Common myeloid progenitor, CD34-positive (primary cell): ENCODE measurements at places on chromosomes 3 and 15.

DNA sequence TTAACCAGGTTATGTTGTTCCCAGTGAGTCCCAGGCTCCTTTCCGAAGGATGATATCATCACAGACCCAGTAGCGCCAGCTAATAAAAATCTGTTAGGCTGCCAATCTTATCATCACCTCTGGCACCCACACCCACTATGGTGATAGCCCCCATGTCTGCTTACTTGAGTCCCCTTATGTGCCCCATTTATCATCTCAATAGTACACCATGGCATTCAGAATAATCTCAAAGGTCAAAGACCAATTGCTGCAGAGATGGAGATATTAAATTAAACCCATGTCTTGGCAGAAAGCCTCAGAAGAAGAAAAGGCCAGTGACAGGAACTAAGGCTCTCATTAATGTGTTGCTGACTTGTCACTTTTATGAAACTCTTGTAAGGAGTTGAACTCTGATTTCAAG, 32.8 kb downstream of the CPNE4 start:
- H3K27me3 ChIP-seq, result peaks cover 4% of the 10 kb centered on the region
- no peak for DNase-seq
- no peaks in the 10 kb centered on the region for H3K4me1 ChIP-seq
- H3K4me3 ChIP-seq, result no peak overlapping the region
- H3K27ac ChIP-seq, result no peak overlapping the region

DNA sequence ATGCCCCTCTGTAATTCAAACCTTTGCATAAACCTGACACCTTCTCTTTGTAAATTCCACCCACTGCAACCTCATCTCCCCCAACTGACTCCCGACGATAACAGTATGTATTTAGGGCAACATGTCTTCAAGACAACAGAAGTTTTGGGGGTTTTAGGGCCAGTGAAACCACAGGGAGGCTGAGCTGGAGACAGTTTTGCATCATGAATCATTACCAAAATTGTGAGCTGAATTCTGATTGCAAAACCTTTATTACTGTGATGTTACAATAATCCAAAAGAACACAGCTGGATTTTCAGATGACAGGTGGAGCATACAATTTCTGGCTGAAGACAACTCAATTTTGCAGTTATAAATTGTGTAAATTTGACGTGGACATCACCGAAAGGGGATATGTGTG, 281.3 kb upstream of the TTC14 start:
- no peaks in the 10 kb centered on the region for H3K4me1 ChIP-seq
- H3K27ac ChIP-seq, result no peak overlapping the region
- H3K4me3 ChIP-seq, result no peak overlapping the region
- no peaks in the 10 kb centered on the region for H3K36me3 ChIP-seq
- no peak for DNase-seq

DNA sequence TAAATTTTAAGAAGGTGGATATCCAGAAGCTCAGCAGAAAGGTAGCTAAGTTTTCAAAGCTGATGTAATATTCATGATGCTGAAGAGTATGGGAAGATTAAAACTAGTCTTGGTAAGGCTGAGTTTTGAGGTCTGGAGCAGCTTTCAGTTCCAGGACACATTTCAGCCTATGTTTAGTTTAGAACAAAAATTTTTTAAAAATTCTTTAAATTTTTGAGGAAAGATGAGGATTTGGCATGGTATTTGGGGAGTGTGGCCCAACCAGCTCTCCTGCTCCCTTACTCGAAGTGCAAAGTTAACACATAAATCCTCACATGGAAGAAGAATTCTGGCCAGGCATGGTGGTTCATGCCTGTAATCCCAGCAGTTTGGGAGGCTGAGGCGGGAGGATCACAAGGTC, 1039.1 kb downstream of the NAALADL2 start:
- H3K27ac ChIP-seq, result no peak overlapping the region
- DNase-seq, result no peak
- H3K4me1 ChIP-seq, result no peaks in the 10 kb centered on the region

- H3K4me3 ChIP-seq, result no peak overlapping the region
- H3K27ac ChIP-seq, result no peak overlapping the region
- H3K4me1 ChIP-seq, result no peaks in the 10 kb centered on the region
- no peaks in the 10 kb centered on the region for H3K36me3 ChIP-seq
Observed at GRCh38 chr3:110583373-110583935, 488.2 kb upstream of the NECTIN3 start.

- peak overlapping the region; percentile 40 for H3K4me3 ChIP-seq
- peak; percentile 13 for DNase-seq
- peaks cover 21% of the 10 kb centered on the region for H3K27me3 ChIP-seq
- no peaks in the 10 kb centered on the region for H3K36me3 ChIP-seq
- H3K4me1 ChIP-seq, result no peaks in the 10 kb centered on the region
Observed at GRCh38 chr15:100341239-100341749, 481 bp downstream of the ADAMTS17 start.

GRCh38 chr3:87179642-87180041, 47.5 kb upstream of the CHMP2B start:
- no peak for DNase-seq
- H3K4me1 ChIP-seq, result no peaks in the 10 kb centered on the region

DNA sequence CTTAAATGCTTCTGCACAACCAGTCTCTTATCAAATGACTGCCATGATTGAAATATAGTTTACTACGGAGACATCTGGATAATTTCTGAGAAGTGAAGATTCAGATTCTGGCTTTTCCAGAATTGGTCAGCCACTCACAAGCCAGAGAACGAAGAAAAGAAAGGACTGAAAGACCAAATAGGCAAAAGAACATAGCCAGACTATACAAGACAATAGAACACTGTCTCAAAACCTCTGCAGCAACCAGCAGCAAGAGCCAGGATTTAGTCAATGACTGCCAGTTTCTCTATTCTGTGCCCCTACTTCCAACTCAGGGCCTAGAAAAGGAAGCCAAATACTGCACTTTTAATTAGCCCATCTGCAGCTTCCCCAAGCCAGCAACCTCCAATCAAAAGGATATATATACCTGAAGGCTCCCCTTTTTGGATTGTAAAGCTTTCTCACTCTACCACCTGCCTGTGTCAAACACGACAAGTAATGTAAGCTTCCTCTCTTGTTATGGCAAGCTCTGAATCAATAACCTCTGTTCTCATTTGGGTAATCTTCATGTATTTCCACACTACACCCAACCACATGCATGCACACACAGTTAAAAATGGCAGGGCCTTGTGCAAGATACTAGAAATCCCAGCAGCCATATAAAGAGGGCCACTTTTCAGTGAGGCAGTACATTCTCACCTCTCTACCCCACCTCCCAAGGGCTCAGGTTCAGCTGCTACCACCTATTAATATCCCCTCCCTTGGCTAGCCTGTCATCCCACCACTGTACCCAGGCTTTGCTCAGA, 97.1 kb downstream of the ERC2 start:
- H3K36me3 ChIP-seq, result no peaks in the 10 kb centered on the region
- H3K27ac ChIP-seq, result no peak overlapping the region
- H3K4me1 ChIP-seq, result no peaks in the 10 kb centered on the region
- DNase-seq, result no peak

DNA sequence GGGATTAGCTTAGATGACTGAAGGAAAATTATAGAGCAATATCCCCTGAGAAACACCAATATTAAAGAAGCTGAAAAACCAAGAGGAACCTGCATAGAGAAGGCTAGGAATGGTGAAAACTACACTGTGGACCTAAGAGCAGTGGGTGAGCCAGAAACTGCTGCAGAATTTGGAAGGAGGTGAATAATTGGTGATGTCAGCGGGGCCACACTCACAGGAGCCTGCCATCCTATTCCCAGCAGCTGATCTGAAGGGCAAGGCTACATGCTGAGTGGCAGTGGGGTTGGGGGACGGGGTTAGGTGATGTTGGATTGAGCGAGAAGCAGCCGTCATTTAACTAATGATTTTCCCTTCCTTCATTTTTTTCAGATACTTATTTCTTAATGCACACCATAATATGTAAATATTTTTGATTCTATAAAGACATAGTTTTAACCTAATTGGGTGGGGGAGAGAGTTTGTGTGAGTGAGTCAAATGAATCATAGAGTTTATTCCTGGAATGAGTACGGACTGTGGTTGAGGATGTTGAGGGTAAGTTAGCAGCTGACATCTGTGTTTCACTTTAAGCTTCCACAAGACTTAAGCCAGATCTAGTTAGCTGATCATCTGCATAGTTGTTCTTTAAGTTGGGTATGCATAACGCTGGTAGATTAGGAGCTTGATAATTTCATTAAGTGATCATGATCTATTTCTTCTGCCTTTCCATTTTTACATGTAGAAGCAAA, 222.8 kb downstream of the PTPRG start:
- no peaks in the 10 kb centered on the region for H3K4me1 ChIP-seq
- DNase-seq, result no peak
- peaks cover 3% of the 10 kb centered on the region for H3K27me3 ChIP-seq
- H3K4me3 ChIP-seq, result no peak overlapping the region

DNA sequence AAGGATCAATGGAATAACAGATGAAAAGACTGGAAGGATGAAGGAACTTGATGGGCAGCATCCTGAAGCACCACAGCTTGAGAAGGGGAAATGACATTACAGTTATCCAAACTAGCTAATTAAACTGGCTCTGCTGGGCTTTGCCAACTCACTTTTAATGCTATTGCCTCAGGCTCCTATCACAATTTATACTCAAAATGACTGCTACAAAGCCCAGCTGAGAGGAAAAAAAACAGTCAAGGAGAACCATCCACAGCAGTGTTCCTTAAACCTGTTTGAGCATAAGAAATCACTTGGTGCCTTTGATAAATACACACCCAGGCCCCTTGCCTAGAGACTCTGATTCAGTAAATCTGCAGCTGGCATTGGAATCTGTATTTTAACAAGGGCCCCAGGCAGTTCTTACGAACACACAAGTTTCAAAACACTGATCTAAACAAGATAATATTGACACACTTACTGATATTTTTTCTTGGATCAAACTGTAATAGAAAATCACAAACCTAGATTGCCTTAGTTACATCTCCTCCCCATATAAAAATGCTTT, 85.8 kb downstream of the MB21D2 start:
- H3K27me3 ChIP-seq, result no peaks in the 10 kb centered on the region
- DNase-seq, result no peak
- no peak overlapping the region for H3K27ac ChIP-seq
- H3K4me1 ChIP-seq, result no peaks in the 10 kb centered on the region
- H3K4me3 ChIP-seq, result no peak overlapping the region

DNA sequence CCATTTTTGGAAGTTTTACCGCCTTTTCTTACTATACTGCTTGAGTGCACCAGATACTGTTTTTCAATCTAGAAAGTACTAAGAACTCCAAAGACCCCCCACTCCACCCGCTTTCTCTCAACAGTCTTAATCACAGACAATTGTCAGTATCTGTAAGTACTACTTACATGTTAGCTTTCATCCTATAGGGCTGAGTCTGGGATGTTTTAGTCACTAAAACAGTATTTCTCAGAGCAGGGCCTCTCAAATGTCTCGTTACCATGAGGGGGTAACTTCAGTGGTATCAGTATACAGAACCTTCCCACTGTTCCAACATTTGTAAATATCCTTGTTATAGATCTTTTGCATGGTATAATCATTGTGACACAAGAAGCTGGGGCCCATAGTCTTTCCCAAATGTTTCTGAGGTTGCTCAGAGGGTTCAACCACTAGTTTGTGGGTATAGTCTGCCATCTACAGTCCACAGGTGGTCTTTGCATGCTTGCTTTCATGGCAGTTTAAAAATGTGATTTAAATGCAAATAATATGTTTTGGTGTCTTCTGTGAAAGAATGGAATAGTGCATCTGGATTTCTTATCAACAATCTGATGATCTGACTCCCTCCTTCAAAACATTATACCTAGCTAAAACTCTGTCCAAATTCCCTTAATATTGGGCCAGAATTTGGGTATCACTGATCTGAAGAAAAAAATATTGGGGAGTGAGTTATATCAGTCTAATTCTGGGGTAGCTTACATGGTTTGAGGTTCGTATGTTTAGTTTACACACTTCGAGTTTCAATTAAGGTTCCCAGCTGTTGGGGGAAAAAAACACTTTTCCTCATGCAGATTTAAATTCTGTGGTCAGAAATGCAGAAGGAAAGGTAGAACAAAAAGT, 18.0 kb upstream of the DNAJC13 start:
- DNase-seq, result peak; percentile 77
- no peaks in the 10 kb centered on the region for H3K36me3 ChIP-seq
- H3K4me3 ChIP-seq, result no peak overlapping the region
- no peak overlapping the region for H3K27ac ChIP-seq
- no peaks in the 10 kb centered on the region for H3K27me3 ChIP-seq
- no peaks in the 10 kb centered on the region for H3K4me1 ChIP-seq

DNA sequence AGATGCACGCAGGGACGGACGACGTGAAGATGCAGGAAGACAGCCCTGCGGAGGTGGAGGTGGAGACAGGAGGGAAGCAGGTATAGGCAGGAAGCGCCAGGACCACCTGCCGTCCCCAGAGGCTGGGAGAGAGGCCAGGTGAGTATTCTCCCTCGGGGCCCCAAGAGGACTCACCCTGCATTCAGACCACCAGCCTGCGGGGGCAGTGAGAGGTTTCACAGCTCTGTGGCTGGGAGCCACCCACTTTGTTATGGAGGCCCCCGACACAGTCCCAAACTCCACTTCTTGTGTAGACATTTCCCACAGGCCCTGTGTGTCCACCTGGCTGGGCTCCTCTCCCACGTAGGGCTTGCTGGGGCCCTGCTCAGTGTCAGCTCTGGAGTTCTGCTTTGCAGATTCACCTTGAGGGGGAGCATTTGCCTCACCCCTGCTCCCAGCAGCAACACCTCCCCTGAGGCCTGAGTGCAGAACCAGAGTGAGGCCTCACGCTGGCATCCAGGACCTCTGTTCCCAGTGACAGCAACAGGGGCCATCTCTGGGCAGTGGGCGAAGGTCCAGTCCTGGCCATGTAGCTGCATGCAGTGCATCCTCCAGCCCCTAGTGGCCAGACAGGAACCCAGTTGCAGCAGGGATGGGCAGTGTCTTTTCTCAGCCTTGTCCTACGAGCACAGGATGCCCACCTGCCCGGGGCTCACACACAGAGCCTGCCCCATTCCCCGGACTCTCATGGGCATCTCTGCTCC, 119.4 kb upstream of the IQSEC1 start:
- peaks cover 33% of the 10 kb centered on the region for H3K4me1 ChIP-seq
- H3K4me3 ChIP-seq, result no peak overlapping the region
- no peak for DNase-seq
- no peak overlapping the region for H3K27ac ChIP-seq
- no peaks in the 10 kb centered on the region for H3K27me3 ChIP-seq
